Uterus (tissue), 4 donors: ENCODE measurements at places on chromosomes 5 and 9. TPM values are rescaled to one million over a fixed set of nuclear protein-coding genes. Genes with fewer than 3 reads are reported as not detected.
A peak's percentile ranks its signal among the peaks of the same experiment; 100 is the strongest.

DNA sequence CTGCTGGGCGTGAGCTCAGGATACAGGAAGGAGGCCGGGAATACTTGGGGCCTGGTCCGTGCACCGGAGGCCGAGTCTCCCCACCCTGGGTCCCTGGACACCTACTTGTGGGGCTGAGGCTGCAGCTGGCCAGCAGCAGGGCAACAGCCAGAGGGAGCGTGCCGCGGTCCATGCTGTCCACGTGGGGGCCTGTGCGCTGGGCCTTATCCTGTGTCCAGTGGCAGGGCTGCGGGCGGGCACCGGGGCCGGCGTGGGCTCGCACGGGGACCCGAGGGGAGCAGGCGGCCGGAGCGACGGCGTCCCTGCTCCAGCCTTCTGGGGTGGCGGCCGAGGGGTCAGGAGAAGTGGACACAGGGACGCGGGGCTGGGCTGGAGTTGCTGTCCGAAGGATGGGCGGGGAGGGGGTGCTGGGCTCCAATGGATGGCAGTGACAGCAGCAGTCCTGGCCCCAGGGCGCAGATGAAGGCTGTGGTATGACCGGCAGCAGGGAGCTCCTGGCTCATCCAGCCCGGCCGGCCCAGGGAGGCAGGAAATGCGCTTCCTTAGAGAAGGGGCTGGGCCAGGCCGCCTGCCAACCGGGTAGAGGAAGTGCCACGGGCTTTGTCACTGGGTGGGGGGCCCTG is at the start of gene ENG:
Gene ENG (minus strand): TSS at position 475 of the 623 bp plus-strand sequence. CDS start 303 bp downstream, at position 172.
- peak; percentile 77 for DNase-seq

- peak; percentile 39 for DNase-seq
Observed at GRCh38 chr5:141084487-141084989, 9.9 kb upstream of the PCDHB2 start.

- no peak for DNase-seq
Observed at GRCh38 chr5:173395257-173395932, 67.2 kb upstream of the STC2 start.

DNA sequence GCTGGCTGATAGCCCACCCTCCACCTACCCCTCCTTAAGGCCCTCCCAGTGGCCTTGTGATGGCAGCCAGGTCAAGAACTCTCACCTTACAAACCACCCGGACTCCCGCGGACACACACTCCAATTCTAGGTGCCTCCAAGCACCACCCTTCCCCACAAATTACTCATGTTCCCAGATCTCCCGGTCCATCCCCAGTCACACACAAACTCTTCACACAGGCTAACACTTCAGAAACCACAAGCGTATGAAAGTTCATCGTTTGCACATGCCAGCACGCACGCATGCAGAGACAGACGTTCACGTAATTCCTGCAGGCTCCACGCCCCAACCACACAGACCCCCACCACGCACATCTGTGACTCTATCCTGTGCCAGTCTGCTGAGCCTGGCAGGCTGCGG is 18.0 kb downstream of the NR5A1 start:
- DNase-seq: no peak

- no peak for DNase-seq
Observed at GRCh38 chr5:32147959-32148358, 26.2 kb downstream of the GOLPH3 start.

ADAMTSL1 gene
- total RNA-seq: 111 TPM

GRCh38 chr5:107590686-107591085 is 80.1 kb downstream of the EFNA5 start:
- DNase-seq: no peak

GRCh38 chr5:15510092-15510491 is 10.1 kb downstream of the FBXL7 start:
- DNase-seq: no peak

- DNase-seq: no peak
Observed at GRCh38 chr9:96495341-96495740, 45.4 kb downstream of the HABP4 start.

DNA sequence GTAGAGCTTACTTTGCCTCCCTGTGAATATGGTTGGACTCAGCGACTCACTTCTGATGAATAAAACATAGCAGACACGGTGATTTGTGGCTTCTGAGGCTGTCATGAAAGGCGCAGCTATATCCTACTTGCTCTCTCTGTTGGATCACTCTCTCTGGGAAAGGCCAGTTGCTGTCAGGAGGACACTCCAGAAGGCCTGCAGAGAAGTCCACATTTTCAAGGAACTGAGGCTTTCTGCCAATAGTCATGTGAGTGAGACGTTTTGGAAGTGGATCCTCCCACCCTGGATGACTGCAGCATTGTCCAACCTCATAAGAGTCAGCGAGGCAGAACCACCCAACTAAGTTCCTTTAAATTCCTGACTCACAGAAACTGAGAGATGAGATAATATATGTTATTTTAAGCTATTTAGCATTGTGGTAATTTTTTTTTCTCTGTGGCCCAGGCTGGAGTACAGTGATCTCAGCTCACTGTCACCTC is 156.0 kb upstream of the MAST4 start:
- DNase-seq: peak; percentile 62

- DNase-seq: no peak
Observed at GRCh38 chr5:73284220-73284795, 111.3 kb downstream of the TMEM174 start.

DNA sequence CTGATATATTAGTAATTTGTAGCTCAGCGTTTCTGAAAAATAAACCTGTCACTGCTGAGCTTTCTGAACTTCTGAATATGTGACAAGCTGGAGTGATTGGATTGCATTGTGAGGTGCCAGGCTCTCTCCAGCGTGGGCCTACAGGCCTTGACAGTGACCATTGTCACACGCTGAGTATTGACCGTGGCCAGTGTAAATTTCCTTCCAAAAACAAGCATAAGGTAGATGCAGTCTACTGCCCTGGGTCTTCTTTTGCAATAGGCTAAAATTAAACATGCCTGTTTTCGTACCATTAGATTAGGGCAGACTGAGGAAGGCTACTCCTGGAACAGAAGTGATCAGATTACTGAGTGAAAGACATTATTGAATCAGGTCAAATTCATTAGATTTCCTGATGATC is 60.2 kb downstream of the SPEF2 start:
- no peak for DNase-seq

- DNase-seq: no peak
Observed at GRCh38 chr9:72540348-72540873, 19.0 kb downstream of the TMC1 start.

BTNL9 gene
- 36.9 TPM for total RNA-seq

GRCh38 chr5:77935506-77936364 is 159.6 kb upstream of the TBCA start:
- no peak for DNase-seq
